ENCODE measurements at places on chromosomes 12 and 14.

DNA sequence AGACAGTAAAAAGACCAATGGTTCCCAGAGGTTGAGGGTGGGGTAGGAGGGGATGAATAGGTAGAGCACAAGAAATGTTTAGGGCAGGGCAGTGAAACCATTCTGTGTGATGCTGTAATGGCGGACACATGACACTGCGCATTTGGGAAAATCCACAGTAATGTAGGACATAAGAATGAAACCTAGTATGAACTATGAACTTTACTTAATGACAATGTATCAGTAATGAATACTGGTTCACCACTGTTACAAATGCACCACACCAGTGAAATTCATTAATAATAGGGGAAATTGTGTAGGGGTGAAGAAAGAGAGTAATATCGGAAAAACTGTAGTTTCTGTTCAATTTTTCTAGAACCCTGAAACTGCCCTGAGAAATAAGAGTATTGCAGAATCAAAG, 5.6 kb downstream of the ERH start:
- no peak for DNase-seq

- DNase-seq = no peak
Observed at GRCh38 chr12:120358412-120359100, 10.4 kb downstream of the MSI1 start.

DNA sequence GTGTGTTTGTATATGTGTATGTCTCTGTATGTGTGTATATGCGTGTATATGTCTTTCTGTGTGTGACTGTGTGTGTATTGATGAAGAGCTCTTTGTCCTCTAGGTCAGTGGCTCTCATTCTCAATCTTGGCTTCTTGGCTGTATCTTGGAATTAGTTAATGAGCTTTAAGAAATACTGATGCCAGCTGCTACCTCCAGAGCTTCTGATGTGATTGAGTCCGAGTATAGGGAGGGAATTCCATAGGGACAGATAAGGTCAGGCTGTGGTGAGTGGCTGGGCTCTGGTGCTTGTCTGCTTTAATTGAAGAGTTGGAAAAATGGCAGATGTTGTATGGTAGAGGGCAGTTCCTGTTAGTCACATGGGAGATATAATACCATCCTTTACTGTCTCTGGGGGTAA, 140.1 kb downstream of the C12orf75 start:
- DNase-seq = no peak

GRCh38 chr14:103705504-103706284, 9.6 kb downstream of the XRCC3 start:
- DNase-seq = no peak

GRCh38 chr12:6936636-6937480, 6.8 kb upstream of the RNU7-1 start:
- DNase-seq = no peak

DNA sequence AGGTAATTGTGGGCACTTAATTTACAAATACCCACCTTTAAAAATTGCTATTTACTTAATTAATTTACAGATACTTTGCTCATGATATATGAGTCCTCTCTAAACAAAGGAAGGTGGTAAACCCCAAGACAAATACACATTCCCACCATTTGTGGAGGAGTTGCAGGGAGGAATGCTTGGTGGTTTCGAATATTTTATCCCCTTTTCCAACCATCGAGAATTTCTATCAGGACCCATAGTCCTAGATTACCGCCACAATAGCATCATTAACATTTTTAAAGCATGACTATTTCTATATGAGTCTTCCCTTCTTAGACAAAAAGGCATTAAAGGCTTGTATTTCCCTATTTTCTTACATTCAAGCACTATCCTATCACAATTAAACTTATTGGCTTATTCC, 34.2 kb upstream of the PLEKHA5 start:
- no peak for DNase-seq

DNA sequence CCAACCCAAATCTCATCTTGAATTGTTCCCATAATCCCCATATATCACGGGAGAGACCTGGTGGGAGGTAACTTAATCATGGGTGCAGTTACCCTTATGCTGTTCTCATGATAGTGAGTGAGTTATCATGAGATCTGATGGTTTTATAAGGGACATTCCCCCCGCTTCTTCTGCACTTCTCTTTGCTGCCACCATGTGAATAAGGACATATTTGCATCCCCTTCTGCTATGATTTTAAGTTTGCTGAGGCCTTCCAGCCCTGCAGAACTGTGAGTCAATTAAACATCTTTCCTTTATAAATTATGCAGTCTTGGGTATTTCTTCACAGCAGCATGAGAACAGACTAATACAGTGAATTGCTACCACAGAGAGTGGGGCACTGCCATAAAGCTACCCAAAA, 179.1 kb downstream of the LRIG3 start:
- DNase-seq = no peak

- DNase-seq = no peak
Observed at GRCh38 chr14:70422538-70422937, 5.6 kb upstream of the SYNJ2BP start.

DNA sequence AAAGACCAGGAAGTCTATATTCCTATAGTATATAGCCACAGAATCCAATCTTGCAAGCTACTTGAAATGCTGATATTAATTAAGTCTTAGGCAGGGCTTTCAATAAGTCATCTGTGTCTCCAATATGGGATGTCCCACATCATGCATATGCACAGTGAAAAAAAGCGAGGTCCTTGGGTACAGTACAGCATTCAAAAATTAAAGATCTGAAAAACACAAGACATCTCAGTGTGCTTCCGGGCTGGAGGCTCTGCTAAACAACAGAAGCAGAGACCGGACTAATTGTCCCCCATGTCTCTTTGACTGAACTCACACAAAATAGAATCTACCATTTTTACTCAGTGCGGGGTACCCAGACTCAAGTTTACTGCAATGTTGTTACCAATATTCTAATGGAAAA, 156.0 kb downstream of the DAD1 start:
- no peak for DNase-seq

- no peak for DNase-seq
Observed at GRCh38 chr14:52883658-52884057, 67.2 kb downstream of the FERMT2 start.

DNA sequence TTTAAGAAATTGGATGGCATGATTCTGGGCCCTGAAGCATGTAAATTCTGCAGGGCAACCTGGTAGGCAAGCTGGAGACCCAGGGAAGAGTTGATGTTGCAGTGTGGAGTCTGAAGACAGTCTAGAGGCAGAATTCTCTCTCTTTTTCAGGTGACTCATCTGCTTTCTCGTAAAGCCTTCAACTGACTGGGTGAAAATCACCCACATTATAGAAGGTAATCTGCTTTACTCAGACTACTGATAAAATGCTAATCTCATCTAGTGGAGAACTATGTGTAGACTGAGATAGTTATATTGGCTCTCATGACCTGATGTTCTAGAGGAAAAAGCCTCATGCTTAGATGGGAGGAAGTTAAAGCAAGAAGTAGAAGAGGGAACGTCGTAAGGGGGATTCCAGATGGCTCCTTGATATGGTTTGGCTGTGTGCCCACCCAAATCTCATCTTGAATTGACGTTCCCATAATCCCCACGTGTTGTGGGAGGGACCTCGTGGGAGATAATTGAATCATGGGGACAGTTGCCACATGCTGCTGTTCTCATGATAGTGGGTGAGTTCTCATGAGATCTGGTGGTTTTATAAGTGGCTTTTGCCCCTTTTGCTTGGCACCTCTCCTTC, 723.8 kb downstream of the BCL11B start:
- peak; percentile 28 for DNase-seq

GRCh38 chr14:26200687-26201086, 397.1 kb downstream of the NOVA1 start:
- no peak for DNase-seq

DNA sequence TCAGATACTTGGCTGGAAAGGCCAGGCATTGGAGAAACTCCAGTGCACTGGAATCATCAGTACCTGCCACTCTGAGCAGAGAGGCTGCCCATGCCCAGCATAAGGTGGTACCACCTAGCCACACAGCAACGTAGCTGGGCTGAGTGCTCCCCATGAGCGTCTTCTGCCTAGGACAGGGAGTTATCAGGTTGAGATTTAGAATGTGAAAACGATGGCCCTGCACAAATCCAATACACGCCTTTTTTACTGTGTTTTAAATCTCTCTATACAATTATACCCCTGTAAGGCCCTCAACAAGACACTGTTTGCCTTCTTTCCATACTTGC, 66.7 kb upstream of the PTGR2 start:
- no peak for DNase-seq

- no peak for DNase-seq
Observed at GRCh38 chr12:26264215-26264838, 69.0 kb downstream of the SSPN start.

GRCh38 chr14:22678221-22678620, 34.1 kb upstream of the OR6J1 start:
- no peak for DNase-seq

GRCh38 chr14:55133416-55133815, 4.4 kb downstream of the LGALS3 start:
- no peak for DNase-seq

DNA sequence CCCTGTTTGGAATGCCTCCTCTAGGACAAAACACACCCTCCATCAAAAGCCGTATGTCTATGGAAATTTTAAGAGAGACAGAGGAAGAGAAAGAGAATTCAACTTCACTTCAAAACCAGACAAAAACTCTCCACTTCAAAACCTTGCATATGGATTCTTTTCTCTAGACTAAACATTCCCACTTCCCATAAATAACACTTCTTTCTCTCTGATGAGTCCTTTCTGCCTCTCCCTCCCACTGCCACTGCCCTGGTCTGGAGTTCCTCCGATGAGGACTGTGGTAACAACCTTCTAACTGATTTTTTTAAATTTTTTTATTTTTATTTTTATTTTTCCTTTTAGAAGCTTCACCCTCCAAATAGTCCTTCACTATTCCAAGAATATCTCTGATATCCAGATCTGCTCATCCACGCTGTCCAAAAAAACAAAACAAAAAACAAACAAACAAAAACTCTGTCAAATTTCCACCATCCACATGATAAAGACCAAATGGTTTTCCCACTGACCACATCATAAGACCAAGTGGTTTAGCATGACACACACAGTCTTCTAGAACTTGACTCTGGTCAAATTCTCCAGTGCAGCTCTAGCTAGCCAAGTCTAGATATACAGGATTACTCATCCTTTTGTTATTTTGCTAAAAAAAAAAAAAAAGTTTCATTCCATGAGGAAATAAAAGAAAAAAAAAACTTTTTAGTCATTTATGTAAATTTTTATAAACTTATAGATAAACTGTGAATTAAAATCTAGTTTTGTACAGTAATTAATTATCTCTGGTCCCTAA, 256.0 kb downstream of the PPFIA2 start:
- DNase-seq = no peak

- no peak for DNase-seq
Observed at GRCh38 chr12:103707446-103707845, 120.4 kb downstream of the STAB2 start.

GRCh38 chr14:92863286-92864080, 59.5 kb upstream of the CHGA start:
- no peak for DNase-seq

DNA sequence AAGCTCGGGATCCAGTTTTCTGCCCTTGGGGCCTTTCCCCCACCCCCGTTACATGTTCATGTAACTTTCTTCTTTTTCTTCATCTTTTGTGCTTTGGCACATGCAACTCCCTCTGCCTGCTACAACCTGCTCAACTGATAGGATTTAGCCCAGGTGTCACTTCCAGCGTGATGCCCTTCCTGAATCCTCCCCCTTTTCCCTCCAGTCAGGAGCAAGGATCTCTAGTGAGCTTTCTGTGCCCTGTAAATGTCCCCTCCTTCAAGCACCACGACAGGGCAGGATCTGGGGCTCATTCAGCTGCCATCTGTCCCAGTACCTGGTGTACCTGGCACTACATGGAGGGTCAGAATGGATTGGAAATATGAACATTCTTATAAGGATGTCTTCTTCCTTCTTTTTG, 15.3 kb downstream of the PELI2 start:
- no peak for DNase-seq

GRCh38 chr12:12800406-12801180, 12.6 kb upstream of the DDX47 start:
- no peak for DNase-seq

- no peak for DNase-seq
Observed at GRCh38 chr12:51529651-51529970, 61.4 kb upstream of the SCN8A start.

DNA sequence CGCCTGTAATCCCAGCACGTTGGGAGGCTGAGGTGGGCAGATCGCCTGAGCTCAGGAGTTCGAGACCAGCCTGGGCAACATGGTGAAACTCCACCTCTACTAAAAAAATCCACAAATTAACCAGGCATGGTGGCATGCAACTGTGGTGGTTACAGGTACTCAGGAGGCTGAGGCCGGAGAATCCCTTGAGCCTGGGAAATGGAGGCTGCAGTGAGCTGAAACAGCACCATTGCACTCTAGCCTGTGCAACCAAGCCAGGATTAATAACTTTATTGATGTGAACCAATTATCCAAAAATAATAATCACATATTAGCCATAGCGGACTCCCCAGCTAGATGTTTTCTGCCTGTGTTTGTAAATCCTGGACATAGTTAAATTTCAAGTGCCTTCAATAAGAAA, 1.8 kb upstream of the NUDT4 start:
- no peak for DNase-seq

DNA sequence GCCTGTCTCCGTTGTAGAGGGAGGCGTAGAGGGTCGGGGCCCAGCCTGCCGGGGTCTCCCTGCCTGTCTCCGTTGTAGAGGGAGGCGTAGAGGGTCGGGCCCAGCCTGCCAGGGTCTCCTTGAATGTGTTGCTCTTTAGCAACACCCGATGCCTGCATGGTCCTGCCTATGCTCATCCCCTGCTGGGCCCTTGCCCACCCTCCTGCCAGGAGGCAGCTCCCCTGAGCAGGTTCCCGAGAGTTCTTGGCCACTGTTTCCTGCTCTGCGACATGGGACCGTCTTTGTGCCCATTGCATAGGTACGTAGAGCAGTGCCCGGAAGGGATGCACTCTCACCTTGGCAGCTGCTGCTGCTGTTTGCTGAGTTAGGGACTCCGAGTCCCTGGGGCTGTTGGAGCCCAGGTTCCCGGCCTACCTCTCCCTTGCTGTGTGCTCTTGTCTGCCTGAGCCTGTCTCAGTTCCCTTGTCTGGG, 3.3 kb downstream of the KIF26A start:
- DNase-seq = no peak

GRCh38 chr12:57202321-57202720, 14.3 kb upstream of the NXPH4 start:
- no peak for DNase-seq

- no peak for DNase-seq
Observed at GRCh38 chr12:68573406-68573805, 37.3 kb upstream of the RAP1B start.

GRCh38 chr12:109052097-109052413, 321 bp upstream of the USP30 start:
- DNase-seq = no peak

- no peak for DNase-seq
Observed at GRCh38 chr12:92330654-92331053, 185.0 kb upstream of the BTG1 start.

- no peak for DNase-seq
Observed at GRCh38 chr14:68824517-68825347, 31.9 kb upstream of the ZFP36L1 start.

GRCh38 chr14:81303258-81303935, 82.6 kb upstream of the GTF2A1 start:
- DNase-seq = peak; percentile 9
